ENCODE measurements at places on chromosomes 6 and 20.

DNA sequence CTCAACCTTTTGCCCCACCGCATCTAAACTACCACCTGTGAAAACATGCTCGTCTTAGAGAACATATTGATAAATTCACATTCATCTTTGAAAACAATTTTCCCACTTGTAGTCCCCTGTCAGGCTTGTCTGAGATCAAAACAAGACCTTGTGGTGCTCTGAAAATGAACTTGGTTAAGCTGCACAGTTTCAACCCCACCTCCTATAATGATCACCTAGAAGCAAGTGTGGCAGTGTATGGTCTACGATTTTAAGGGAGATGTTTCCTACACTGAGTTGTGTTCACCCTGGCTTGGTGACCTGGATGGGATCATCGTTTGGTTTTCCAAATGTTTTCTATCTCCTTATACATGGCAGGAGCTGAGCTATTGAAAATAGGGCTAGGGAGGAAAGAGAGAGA lies 539.4 kb downstream of the DOK5 start:
- no peak for DNase-seq

- DNase-seq, result no peak
Observed at GRCh38 chr6:142834853-142835252, 110.1 kb downstream of the HIVEP2 start.

GRCh38 chr20:61704661-61705060 lies 361.0 kb downstream of the TAF4 start:
- DNase-seq, result no peak

GRCh38 chr6:15989397-15989796 lies 139.5 kb upstream of the MYLIP start:
- DNase-seq, result no peak

GRCh38 chr6:20292905-20293304 lies 80.6 kb upstream of the MBOAT1 start:
- no peak for DNase-seq

- DNase-seq, result no peak
Observed at GRCh38 chr6:1984346-1984994, 260.9 kb downstream of the GMDS start.
